ENCODE measurements at places on chromosomes 5 and 9. TPM values are rescaled to one million over a fixed set of nuclear protein-coding genes. Genes with fewer than 3 reads are reported as not detected.

Gene FBXO38
- total RNA-seq, result 22.4 TPM

Gene RLN2
- total RNA-seq, result not detected

Gene CDH10
- not detected for total RNA-seq

Gene SLC1A3
- 14.7 TPM for total RNA-seq

Gene DCTN4
- 49.4 TPM for total RNA-seq

Gene OBP2B
- total RNA-seq, result not detected

DNA sequence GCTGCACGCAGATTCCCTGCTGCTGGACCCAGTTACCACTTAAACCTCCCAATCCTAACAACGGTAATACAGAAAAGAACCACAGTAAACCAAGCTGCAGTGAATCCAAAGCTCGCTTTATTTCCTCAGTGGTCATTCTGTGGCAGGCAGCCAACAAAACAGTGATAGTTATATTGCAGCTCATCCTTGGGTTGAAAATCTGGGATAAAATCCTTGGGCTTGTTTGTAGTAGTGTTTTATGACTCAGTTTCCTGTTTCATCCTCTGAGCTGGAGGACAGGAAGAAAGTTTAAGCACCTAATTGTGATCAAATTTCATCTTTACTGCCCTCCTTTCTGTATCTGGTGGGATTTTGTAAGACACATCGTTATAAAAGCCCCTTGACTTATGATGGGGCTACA lies 31.4 kb downstream of the HMGCR start:
- no peak for ATAC-seq

- no peak for ATAC-seq
Observed at GRCh38 chr5:6358434-6358820, 19.9 kb downstream of the MED10 start.

- ATAC-seq, result no peak
Observed at GRCh38 chr9:72445306-72445995, 76.0 kb upstream of the TMC1 start.

GRCh38 chr5:68465133-68465532 lies 249.6 kb downstream of the PIK3R1 start:
- no peak for ATAC-seq

GRCh38 chr9:69976152-69976551 lies 67.5 kb upstream of the MAMDC2 start:
- no peak for ATAC-seq

- peak; percentile 24 for ATAC-seq
Observed at GRCh38 chr5:149732324-149733128, 2.4 kb downstream of the PPARGC1B start.

DNA sequence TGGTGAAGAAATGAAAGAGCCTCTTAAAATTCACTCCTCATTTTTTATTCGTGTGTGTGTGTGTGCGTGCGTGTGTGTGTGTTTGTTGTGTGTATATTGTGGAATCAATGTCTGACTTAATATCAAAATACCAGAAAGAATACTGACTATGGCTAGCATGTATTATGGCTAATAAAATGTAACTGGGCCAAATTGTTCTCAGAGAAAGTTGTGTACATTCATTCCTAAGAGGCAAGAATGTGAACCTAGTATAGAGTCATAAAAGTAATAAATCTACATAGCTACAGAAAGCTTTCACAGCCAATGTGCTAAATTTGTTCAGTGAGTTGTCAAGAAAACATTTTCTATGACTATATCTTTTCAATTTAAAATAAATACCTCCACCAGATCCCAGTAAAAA lies 211.5 kb downstream of the EBF1 start:
- ATAC-seq, result no peak

DNA sequence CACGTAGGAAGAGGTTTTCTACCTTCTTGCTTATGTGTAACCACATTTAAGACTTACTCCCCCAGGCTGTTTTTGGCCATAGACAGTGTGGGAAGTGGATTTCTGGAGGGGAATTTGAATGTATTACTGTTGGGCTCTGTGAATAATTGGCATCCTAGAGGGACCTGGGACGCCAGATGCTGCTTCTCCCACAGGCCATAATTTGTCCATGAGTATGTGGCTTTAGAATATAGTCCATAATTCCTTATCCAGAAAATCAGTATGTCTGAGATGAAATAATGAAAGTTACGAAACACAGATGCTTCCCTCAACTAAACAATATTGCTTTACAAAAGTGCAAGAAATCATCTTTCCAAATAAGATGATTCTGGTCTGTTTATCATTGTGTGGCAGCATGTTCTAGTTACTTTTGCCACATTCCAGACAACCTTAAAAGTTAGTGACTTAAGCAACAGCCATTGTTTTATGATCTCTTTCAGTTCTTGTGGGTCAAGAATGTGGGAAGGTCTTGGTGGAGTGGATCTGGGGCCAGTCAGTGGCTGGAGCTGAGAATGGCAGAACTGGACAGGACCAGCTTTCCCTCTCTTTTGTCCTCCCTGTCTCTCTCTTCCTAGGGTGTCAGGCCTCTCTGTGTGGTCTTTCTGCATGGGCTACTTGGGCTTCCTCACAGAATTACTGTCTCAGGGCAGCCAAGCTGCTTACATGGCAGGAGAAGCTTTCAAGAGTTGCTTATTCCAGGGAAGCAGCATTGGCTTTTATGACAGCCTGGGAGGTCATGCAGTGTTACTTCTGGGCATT lies 79.4 kb downstream of the FBXL7 start:
- no peak for ATAC-seq

- ATAC-seq, result no peak
Observed at GRCh38 chr5:41195228-41195627, 18.1 kb downstream of the C6 start.

DNA sequence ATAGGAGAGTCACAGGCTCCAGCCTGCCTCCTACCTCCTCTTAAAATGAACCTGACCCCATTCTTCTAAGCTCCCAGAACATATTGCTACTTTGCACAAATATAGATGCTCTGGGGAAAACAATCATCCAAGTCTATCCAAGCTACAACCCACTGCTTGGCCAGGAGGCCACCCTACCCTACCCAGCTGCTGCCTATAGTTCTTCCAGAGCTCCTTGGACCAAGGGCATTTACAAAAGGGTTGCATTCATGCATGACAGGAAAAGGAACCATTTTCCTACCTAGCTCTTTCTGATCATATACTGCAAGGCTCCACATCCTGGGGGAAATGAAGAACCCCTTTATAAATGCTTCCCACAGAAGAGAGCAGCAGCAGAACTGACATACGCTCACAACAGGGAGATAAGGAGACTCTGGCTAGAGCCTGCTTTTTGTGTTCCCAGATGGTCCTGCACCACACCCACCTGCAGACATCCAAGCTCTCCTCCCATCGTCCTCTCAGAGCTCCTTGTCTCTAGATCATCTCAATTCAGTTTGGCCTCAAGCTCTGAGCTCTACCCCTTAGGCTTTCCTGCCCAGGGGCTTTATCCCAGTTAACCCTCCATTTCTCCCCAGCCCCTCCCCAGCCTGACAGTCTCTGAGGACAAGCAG lies 185.5 kb downstream of the SPOCK1 start:
- no peak for ATAC-seq
